ENCODE measurements at places on chromosomes 3 and 15.

DNA sequence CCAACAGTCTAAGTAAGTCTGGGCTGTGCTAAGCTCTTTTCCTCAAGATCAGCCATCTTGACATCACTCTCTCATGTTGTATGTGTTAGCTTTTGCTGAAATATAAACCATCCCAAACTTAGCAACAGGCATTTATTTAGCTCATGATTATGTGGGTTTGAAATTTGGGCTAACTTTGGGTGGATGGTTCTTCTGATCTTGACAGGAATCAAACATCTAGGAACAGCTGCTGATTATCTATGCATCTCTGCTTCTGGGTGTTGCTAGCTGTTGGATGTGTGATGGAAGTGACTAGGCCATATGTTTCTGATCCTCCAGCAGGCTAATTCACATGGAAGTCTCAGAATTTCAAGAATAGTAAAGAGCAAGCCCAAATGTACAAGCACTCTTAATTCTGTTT, 615.2 kb upstream of the TGFBR2 start:
- DNase-seq: no peak

DNA sequence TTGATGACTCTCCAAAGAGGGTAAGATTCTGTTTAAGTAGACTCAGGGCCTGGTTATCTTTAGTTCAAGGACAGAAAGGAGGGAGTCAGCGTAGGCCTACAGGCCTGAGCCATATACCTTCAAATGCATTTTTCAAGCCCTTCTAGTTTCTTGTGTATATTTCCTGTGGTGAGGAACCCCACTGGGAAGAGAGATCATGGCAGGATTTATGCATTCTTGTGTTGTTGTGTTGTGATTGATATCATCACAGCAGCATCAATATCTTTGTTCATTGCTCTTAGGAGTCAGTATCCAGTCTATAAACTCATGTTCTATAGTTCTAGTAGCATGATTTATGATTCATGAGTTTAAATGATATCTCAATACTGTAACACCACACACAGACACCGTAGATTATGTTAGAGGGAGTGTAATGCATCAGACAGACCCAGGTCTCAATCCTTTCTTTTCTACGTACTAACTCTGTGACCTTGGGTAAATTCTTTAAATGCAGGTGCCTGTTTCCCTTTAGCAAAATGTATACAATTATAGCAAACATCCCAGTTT, 427.5 kb downstream of the PDCD6IP start:
- DNase-seq: no peak

DNA sequence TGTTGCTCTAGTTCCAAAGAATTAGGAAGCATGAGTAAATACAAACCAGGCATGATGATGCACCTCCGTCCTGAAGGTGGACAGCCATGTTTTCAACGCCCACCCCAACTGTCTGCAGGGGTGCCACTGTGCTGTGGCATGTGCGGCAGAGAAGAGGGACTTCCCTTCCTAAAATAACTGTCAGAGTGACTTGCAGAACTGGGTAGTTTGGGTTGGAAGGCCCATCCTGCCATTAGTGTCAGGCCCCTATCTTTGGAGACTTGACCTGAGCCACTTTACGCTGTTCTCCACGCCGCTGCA, 17.4 kb upstream of the STAB1 start:
- no peak for DNase-seq

DNA sequence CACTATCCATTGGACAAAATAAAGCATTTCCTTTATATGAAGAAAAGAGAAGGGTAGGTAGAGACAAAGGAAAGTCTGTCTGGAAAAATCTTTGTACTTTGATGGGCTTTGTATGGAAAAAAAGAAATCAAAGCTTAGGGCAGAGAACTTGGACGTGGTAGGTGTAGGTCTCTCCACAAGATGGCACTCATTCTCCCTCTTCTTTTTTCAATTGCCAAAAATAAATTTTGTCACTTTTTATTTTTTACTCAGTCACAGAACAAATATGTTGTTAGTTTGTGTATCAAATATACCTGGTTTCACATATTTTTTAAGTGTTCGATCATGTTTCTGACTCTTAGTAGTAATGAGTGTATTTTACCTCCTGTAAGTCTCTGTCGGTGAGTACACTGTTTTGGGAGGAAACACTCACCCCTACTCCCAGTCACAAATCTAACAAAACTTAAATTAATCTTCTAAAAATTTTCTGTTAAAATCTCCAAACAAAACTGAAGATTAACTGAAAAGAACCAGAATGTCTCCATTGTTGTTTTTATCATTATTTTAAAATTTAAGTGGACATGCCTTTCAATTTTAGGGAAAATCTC, 415.8 kb upstream of the GOLIM4 start:
- DNase-seq: peak; percentile 53

DNA sequence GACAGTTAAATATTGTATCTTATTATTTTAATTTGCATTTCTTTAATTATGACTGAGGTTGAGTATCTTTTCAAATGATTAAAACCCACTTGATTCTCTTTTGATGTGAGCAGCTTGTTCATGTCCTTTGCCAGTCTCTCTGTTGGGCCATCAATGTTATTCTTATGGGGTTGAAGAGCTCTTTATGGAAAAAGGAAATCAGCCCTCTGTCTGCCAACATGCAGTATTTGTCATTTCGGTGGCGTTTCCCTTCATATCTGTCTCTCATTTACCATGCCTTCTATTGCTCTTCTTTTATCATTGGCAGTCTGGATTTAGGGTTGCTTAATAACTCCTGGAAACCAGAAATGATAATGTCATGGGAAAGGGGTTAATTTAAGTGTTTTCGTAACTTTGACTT, 340.7 kb upstream of the DNAJC19 start:
- no peak for DNase-seq

- no peak for DNase-seq
These were observed 554.8 kb downstream of the TUSC7 start for GRCh38 chr3:117264204-117264994.

DNA sequence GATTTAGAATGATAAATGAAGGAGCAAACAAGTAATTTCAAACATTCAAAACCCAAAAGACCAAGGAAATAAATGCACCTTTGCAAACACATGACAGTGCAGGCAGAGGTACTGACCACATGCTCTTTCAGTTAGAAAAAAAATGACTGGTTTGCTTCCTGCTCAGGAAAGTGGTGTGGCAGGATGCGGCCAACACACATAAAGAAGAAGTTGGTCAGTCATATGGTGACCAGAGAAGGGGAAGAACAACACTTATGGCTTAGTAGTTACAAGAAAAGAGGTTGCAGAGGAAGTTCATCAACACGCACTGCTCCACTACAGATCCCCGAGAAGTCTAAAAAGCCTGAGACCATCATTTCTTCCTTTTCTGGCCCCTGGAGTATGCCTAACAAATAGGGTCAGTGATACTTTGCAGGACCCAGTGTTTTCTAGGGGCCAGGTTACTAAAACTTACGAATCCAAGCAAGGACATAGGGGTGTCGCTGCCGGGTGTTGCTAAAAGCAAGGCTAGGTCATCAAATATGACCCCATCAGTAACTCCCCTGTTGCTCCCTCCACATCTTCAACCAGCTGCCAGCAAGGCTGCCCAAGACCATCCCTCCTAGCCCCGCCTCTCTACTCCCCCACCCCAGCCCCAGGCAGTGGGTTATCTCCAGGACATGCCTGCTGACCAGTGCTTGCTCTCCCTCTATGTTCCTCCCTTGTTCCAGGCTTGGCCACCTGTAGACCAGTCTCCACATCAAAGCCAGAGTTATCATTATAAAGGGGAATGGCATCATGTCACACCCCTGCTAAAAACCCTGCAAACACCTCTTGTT, 11.2 kb downstream of the ATP8B4 start:
- no peak for DNase-seq

DNA sequence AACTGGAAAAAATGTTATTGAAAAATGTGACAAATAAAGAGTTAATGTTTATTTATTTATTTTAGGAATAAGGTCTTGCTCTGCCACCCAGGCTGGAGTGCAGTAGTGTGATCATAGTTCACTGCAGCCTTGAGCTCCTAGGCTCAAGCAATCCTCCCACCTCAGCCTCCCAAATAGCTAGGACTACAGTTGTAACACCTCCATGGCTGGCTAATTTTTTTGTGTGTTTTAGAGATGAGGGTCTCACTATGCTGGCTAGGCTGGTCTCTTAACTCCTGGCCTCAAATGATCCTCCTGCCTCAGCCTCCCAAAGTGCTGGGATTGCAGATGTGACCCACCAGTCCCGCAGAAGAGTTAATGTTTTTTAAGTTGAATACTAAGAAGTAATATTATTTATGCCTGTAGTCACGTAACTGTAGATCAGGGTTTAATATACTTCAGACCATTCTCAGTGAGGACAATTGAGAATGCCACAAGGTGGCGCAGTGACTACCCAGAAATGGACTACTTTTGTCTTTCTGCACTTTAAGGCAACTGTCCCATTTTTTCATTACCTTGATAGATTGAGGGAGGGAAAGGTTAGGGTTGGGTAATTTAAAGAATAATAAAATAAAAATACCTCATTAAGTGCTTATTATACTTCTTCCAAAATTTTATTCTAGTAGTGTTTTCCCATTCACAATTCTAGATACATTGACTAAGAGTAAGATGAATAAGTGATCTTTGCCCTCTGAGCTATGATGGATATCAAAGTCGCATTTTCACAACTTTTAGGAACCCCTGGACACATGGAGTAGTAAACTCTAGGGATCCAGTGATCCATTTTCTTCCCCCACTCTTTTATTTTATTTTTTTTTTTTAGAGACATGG, 6.0 kb downstream of the MUC13 start:
- DNase-seq: peak; percentile 85

DNA sequence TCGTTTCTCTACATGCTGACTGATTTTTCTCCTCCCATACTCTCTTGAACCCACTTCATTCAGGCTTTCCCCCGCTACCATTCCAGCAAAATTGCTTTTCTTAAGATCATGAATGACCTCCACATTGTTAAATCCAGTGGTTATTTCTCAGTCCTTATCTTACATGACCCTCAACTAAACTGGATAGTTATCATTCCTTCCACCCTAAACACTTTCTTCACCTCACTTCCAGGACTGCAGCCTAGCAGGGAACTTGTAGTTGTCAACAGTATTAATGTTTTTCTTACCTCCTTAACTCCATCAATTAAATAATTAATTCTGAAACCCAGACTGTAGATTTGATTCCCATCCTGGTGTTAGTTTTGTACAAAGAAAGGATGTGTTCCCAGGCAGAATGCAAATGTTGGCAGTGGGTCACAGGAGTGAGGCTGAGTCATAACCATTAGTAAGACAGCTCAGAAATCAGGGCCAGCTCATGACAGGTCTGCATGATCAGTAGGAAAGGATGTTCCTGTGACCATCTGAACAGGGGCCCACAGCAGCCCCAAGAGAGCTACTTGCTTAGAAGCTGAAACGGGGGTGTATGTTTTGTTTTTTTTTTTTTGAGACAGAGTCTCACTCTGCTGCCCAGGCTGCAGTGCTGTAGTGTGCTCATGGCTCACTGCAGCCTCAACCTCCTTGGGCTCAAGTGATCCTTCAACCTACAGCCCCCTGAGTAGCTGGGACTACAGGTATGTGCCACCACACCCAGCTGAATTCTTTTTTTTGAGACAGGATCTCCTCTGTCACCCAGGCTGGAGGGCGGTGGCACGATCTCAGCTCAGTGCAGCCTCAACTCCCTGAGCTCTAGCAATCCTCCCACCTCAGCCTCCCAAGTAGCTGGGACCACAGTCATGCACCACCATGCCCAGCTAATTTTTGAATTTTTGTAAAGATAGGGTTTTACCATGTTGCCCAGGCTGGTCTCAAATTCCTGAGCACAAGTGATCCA, 9.1 kb downstream of the BCL2L10 start:
- DNase-seq: peak; percentile 95

GRCh38 chr3:67325231-67325630, 327.1 kb downstream of the KBTBD8 start:
- no peak for DNase-seq

DNA sequence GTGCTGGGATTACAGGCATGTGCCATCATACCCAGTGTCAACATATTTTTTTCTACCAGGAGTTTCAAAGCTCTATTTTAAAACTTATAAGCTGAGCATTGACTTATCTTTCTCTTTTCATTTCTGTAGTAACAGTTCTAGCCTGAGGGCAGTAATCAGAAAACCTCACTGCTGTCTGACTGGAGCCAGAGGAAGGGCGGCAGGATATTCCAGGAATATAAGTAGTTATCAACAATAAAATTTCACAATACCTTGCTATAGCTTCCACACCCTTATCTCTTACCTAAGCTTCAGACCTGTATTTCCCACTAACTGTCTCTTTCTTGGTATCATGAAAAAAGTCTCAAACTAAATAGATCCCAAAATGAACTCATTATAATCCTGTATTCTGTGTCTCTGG, 5.1 kb upstream of the NEDD4 start:
- no peak for DNase-seq

- DNase-seq: no peak
These were observed 43.7 kb downstream of the FAM3D start for GRCh38 chr3:58622892-58623291.

GRCh38 chr3:194492001-194492400, 5.2 kb upstream of the ATP13A3 start:
- DNase-seq: no peak

DNA sequence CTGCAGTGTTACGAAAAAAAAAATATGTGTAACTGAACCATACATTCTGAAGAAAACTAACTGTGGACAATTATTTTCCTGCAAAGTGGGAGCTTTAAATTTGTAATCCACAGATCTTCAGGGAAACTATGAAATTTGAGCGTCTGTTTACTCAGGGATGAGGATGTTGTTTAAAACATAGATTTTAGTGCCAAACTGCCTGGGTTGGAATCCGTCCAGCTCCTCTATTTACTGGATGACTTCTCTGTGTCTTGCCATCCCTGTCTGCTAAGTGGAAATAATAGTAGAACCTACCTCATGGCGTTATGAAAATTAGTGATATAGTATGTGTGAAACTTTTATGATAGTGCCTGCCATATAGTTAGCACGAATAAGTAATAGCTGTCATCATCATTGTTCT, 666.5 kb downstream of the SQOR start:
- no peak for DNase-seq

GRCh38 chr3:111859061-111859973, at the start of gene PHLDB2:
TSS of gene PHLDB2 (plus strand) at chr3:111859265. CDS start at chr3:111884078, 24,813 bp downstream.
- DNase-seq: peak; percentile 91

Data from dermis blood vessel endothelial cell (primary cell).